GM12865 (cell line): ENCODE measurements at places on chromosomes 4 and X.

- no peak for DNase-seq
Measured at GRCh38 chr4:155305619-155306018, 71.1 kb downstream of the MAP9 start.

- no peak for DNase-seq
Measured at GRCh38 chrX:65576160-65576559, 41.6 kb upstream of the LAS1L start.

- DNase-seq, result no peak
Measured at GRCh38 chr4:125649452-125649851, 334.7 kb downstream of the FAT4 start.

- no peak for DNase-seq
Measured at GRCh38 chr4:182113779-182114178, 129.4 kb upstream of the TENM3 start.

GRCh38 chrX:318739-319578 is at the start of gene GTPBP6:
Gene GTPBP6 (minus strand): TSS chrX:318796. CDS start chrX:318787, 9 bp downstream.
- peak; percentile 98 for DNase-seq

DNA sequence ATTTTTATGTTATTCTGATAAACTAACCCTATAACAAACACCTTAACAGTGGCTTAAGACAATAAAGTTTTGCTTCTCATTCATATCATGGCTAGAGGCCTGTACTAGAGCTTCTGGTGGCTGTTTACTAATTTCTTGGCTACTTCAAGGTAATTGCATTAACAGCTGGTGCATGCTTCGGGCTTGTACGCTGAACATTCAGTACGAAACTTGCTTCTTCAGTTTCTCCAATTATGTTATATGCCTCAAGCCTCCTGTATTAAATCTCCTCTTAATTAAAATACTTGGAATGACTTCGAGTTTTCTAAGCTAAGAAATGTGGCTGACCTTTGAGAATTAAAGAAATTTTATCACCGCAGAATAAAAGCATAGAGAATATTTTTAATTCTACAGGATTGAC is 138.9 kb upstream of the TRAM1L1 start:
- DNase-seq, result no peak

- DNase-seq, result no peak
Measured at GRCh38 chr4:27350161-27350560, 489.5 kb downstream of the STIM2 start.

GRCh38 chr4:31114816-31115215 is 394.6 kb downstream of the PCDH7 start:
- no peak for DNase-seq

- DNase-seq, result no peak
Measured at GRCh38 chr4:14792702-14793227, 209.5 kb upstream of the CPEB2 start.

DNA sequence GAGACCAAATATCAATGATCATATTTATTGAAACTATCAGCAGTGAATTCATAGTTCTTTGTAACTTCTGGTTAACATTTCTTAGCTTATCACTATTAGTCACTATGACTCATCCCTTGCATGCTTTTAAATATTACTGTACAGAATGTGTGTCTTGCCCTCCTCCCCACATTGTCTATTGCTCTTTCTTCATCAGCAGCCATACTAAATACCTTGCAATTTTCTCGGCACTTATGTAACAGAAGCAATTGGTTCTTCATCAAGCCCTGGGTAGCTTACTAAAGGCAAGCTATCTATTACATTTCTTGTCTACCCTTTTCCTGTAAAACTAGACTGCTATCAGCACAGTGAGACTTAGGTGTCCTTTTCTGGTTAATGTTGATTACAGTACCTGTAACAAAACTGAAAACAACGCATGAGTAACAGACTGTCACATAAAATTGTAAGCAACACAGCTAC is 8.2 kb downstream of the KLHL4 start:
- no peak for DNase-seq

DNA sequence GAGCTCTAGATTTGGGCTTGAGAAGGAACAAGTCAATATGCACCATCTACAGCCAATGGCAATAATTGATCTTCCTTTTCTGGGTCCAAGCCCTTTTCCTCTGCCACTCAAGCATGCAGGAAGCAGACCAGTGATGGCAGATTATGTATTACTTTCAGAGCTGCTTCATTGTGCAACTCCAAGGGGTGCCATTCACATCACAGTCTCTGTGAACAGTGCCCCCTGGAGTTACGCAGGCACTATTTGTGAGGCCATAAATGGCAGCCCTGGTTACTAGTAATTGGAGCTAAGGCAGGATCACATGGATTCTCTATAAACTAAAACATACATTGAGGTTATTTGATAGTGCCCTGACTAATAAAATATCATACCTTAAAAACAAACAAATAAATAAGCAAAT is 313.4 kb upstream of the SLC7A11 start:
- DNase-seq, result peak; percentile 41
